ENCODE measurements at places on chromosomes 13 and 19.

DNA sequence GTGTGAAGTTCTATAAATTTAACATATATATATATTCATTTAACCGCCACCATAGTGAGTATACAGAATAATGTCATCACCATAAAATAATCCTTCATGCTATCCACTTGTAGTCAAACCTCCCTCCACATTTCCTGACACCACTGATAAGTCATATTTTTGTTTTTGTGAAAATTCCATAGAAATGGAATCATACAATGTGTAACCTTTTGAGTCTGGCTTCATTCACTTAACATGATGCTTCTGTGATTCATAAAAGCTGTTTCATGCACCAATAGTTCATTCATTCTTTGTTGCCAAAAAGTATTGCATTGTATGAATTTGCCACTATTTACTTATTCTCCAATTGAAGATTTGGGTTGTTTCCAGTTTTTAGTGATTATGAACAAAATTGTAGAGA lies 497.5 kb upstream of the PCDH20 start:
- no peak for DNase-seq

- DNase-seq, result no peak
Measured at GRCh38 chr19:47350630-47351029, 1.5 kb downstream of the DHX34 start.

DNA sequence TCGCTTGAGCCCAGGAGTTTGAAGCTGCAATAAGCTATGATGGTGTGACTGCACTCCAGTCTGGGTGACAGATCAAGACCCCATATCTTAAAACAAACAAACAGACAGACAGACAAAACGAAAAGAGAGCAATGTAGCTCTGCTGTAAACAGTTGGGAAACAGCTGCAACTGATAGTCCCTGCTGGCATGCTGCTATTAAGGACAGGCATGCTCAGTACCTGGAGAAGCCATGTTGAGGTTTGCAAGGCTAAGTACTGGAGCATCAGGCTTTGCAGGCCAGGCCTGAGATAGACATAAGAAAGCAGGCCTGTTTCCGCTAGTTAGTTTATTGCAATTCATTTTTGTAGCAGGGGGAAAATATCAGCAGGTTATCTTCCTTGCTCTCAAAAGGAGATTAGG lies 16.2 kb upstream of the OBI1 start:
- DNase-seq, result no peak

- DNase-seq, result no peak
Measured at GRCh38 chr13:64551755-64552154, 2678.4 kb downstream of the PCDH9 start.

GRCh38 chr13:65943708-65944107 lies 1286.4 kb downstream of the PCDH9 start:
- DNase-seq, result no peak

DNA sequence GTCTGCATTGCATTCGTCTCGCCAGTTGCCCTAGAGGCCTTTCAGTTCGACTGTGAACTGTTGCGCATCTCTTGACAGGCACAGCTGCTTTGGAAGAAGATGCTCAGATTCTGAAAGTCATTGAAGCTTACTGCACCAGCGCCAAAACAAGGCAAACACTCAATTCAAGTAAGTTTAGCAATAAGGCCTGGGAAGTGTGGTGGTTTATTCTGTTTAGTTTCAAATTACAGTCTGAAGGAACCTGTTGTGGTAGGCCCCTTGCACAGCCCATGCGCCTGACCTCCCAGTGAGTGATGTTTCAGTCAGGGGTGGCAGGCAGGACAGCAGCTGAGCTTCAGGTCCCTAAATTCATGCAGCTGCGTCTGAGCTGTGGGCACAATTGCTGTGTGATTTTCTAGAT lies 32.2 kb upstream of the TEX29 start:
- DNase-seq, result no peak

GRCh38 chr13:22082030-22082429 lies 411.2 kb downstream of the FGF9 start:
- DNase-seq, result no peak

DNA sequence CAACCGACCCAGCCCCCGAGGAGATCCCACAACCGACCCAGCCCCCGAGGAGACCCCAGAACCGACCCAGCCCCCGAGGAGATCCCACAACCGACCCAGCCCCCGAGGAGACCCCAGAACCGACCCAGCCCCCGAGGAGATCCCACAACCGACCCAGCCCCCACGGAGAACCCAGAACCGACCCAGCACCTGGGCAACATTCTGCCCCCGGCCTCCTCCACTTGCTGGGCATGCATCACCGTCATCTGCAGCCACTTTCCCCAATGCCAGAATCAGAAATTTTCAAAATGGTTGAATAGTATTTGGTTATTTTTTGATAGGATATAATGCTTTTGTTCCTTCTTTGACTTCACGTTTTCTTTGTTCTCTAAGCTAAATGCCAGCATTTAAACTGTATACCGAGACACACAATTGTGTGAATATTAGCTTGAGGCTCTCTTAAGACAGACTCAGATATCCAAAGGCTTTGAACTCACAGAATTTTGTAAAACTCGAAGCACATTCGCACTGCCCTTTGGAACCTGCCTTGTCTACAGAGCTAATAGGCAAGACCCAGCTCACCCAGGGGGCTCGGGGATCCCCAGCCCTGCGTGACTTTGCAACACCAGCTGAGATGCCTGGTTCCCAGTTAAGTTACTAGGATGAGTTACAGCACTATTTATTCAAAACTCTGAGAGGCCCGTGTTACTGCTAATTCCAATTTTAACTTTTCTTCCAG lies 15.5 kb upstream of the RASA3 start:
- no peak for DNase-seq

GRCh38 chr13:23643338-23644125 lies 73.3 kb downstream of the TNFRSF19 start:
- DNase-seq, result no peak

GRCh38 chr19:21841081-21841480 lies 5.1 kb upstream of the ZNF43 start:
- no peak for DNase-seq

- no peak for DNase-seq
Measured at GRCh38 chr13:72751220-72751619, 23.5 kb downstream of the BORA start.

DNA sequence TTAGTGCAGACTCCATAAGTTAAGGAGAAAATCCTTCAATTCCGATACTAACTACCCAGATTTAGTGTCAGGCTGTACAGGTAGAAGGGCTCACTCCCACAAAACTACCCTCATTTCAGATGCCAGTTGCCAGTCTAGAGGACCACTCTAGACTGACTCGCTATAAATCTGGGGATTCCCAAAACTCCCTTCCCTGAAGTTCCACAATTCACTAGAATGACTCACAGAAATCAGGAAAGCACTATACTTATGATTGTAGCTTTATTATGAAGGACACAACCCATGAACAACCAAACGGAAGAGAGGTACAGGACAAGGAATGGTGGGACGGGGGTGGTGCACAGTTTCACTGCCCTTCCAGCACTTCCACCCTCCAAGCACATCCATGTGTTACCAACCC lies 321.2 kb downstream of the DIAPH3 start:
- no peak for DNase-seq

DNA sequence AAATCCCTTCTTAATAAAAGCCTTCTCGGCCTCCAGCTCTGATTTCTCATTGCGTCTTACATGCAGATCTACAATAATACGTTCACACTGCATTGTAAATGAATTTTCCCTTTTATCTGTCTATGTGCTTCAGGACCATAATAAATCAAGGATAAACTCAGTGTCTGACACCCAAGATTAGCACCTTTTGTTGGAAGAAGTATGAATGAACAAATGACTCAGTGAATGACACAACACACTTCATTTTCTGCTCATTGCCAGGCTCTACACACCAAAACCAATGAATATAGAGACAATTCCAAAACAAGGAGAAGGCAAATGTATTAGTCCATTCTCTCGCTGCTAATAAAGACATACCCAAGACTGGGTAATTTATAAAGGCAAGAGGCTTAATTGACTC lies 1224.4 kb downstream of the EFNB2 start:
- DNase-seq, result no peak

Measured in CD4-positive, alpha-beta T cell treated with Interleukin-6 at 100 ng/mL for 8 hours (primary cell).